ENCODE measurements at places on chromosomes 2 and 18.
A peak's percentile ranks its signal among the peaks of the same experiment; 100 is the strongest.

- DNase-seq: no peak
Observed at GRCh38 chr2:227022608-227023007, 141.4 kb downstream of the COL4A4 start.

DNA sequence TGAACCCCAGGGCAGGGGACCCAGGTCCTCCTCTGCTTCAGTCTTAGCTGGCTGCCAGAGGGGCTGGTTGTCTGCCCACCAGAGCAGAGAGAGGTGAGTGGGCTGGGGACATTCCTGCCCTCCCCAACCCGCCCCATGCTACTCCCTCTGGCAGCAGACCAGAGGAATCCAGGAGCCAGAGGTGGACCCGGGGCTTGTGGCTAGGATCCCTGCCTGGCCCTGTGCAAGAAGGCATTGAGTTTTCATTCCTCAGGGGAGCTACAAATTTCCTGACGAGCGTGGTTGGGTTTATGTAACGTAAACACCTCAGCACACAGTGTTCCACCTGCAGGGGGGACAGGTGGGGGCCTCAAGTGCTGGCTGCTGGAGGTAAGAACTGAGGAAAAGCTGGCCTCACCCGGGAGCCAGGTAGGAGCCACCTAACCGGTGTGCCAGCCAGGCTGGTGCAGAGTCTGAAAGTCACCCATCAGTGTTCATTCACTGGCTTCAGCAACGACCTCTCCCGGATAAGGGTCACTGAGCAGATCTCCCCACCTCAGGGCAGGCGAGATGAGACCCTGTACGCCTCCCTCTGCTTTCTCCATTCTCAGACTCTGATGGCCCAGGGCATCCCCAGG, 246.8 kb downstream of the DYSF start:
- no peak for DNase-seq

DNA sequence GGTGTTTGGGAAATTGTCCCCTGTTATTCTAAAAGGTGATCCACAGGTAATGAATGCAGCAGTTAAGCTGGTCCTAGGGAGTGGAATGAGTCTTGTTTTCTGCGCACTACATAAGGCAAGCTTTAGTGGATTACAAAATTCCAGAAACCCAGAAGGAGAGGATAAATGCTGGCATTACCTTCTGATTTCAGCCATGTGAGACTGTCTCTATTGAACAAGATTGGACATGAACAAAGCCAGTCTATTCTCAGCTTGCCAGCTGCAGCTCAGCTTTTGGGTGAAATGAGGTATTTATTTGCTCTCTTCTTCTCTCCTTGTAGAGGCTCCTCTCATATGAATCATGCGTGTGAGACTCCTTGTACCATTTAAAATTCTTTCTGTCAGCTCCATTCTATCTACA, 944.9 kb downstream of the CNTNAP5 start:
- no peak for DNase-seq

DNA sequence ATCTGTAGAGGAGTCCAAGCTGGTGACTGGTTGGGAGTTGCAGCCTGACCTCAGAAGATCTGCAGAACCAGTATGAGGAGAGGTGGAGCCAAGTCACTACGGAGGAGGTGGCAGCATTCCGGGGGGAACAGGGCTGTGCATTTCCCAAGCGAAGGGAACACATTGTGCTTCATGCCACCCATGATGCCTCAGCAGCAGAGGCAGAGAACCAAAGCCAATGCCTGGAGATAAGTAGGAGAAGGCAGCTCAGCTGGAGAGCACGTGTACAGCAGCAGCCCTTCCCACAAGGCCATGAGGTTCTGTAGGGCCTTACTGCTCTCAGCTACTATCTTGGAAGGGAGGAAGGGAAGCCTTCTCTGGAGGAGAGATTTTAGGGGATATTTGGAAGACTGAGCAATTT, 67.2 kb upstream of the LRPPRC start:
- DNase-seq: peak; percentile 76

GRCh38 chr18:74166386-74166785, 18.1 kb downstream of the TIMM21 start:
- peak; percentile 42 for DNase-seq

DNA sequence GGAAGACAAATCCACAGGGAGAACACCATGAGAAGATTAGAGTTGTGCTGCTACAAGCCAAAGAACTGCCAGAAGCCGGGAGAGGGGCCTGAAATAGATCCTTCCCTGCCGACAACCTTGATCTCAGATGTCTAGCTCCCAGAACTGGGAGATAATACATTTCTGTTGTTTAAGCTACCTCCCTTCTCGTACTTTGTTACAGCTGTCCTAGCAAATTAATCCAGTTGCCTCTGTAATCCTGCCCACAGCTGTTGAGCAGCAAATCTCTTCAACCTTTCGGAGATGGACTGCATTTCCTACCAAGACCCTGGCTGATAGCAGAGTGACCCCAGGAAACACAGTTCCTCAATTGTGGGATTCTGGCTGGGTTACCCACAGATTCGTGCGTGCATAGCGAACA, 2.6 kb upstream of the TBC1D8 start:
- no peak for DNase-seq

DNA sequence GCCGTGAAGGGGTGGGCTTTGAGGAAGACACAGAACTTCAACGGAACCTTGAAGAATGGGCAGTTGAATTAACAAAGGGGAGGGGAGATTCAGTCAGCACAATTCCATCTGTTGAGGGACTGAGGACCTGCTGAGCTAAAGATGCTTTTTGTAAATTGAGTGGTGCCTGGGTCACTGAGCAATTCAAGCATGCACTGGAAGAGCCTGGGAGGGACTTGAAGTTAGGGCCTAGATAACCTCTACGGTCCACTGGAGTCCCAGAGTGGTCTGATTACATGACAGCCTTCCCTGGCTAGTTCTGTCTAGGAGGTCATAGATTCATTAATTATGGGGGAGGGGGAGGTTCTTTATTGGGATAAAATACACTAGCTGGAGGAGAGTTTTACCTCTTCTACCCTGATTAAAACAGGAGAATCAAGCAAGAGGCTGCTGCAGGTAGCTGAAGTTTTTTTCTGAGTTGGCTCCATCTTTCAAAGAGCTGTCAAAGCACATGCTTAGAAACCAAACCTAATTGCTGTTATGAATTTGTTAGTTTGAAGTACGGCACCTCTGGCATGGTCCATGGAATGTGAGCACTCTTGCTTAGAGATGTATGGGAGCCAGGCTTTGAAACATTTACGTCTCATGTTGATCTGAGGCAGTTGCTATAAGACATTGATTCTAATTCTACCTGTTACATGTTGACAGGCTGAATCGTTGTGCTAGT, 290.2 kb downstream of the PRKCE start:
- no peak for DNase-seq

GRCh38 chr18:59040770-59041148, 98.9 kb upstream of the SEC11C start:
- no peak for DNase-seq

DNA sequence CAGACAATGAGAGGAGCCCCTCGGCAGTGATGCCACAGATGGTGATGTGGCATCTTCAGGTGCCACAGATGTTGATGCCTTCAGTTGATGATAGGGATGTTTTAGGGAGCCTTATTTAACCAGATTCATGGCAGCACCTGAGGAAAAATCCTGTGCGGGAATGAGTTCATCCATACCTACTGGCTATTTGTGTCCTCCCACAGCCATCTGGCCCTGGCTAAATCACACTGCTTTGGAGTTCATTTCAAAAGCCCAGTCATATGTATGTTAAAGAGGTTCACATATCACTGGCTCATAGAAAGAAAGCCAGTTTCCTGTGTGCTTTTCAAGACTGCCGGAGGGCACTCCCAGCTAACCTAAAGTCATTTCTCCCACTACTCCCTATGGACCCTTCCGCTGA, 131.3 kb downstream of the MCFD2 start:
- no peak for DNase-seq

- peak; percentile 23 for DNase-seq
Observed at GRCh38 chr18:37476182-37476581, 89.4 kb downstream of the CELF4 start.

GRCh38 chr2:9189901-9190300, 16.7 kb upstream of the ASAP2 start:
- DNase-seq: no peak

DNA sequence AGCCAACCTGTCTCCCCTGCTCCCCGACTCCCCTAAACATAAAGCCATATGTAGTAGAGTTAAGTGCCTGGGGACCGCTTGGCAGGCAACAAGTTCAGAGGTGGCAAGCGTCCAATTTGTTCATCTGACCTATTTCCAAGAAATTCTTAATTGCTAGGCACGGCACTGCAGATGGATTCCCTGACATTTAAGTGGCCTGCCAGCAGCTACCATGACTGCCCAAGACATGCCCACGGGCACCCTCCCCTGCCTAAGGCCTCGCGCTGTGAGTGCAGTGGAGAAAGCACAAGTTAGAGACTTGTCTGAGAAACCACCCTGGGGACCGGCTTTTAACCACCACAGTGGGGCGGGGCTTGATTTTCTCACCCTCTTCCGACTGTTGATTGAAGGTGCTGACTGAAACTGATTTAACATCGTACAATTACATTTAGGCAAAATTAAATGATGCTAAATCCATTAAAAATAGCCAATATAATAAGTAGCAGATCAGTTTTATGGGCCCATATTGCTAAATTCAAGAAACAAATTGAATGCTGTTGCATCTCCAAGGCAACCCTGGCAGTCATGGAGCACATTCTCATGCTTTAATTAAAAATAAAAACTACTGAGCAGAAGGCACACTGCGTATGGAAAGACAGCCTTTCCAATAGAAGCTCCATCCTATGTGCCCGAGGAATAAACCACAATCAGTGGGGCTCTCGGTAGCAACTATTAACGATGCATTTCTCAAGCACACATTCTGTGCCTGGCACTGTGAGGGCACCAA, 163.6 kb upstream of the ACAA2 start:
- no peak for DNase-seq

DNA sequence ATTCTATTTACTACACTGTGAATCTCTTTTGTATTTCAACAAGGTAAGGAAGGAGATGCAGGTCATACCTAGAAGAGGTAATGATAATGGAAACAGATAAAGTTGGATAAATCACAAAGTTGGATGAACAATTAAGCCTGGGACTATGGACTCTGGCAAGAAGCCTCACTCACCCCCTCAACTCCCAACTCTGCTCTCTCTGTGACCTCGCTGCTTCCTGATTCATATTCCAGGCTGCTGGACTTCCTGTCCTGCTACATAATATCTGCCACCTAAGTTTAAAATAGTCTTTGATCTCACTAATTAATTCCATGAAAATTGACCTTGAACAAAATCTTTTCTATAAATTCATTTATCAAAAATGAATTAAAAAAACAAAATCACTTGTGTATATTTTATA, 215.3 kb downstream of the CALCRL start:
- DNase-seq: no peak

DNA sequence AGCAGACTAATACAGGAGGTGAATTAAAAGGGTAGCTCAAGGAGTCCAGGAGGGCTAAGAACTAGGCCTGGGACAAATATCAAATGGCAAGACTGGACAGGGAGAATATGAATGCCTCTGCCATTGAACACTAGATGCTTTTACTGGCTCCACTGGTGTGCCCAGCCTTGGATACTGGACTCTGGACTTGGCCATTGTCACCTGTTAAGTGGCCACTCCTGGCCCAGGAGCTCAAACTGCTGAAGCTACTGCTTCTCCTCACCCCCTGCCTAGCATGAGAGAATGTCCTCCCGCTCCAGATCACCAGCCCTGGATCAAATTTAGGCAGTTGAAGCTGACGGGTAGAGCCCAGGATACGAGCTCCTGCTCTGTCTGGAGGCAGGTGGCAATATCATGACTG, 170.8 kb downstream of the DDX1 start:
- no peak for DNase-seq

GRCh38 chr2:68714866-68715265, 19.7 kb upstream of the ARHGAP25 start:
- DNase-seq: no peak

DNA sequence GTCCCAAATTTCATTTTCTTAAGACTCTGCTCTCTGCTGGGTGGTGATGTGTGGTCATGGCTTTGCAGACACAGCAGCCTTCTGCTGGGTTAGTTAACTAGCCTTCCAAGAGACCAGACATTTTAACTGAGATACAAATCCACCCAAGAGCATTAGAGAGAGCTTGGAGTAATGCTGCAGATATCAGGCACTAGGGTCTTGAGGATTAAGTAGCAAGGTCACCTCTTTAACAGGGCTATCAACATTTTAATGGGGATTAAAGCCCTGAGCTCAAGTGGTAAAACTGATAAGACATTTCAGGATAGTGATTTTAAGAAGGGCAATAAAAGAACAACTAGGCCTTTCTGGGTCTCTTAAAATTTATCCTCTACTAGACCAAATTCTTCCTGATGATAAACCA, 461.2 kb downstream of the MEIS1 start:
- no peak for DNase-seq

- no peak for DNase-seq
Observed at GRCh38 chr2:12762337-12762736, 45.6 kb downstream of the TRIB2 start.

GRCh38 chr2:85275984-85276540, 51.7 kb downstream of the TGOLN2 start:
- no peak for DNase-seq

DNA sequence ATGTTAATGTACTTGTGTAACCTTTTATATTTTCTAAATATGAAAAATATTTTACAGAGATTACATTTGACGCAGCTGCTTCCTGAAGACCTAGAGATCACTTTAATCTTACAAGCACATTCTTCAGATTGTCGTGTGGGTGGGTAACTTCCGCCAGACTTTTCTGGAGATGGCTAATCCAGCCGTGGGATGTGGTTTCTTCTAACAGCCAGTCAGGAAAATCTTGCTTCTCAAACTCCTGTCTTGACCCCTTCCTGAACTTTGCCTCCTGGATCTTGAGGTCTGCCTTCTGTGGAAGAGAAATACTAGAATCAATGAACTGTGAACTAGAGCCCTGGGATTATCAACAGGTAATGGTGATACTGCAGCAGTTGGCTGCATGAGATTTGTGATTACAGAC, 401.6 kb upstream of the TNP1 start:
- no peak for DNase-seq

DNA sequence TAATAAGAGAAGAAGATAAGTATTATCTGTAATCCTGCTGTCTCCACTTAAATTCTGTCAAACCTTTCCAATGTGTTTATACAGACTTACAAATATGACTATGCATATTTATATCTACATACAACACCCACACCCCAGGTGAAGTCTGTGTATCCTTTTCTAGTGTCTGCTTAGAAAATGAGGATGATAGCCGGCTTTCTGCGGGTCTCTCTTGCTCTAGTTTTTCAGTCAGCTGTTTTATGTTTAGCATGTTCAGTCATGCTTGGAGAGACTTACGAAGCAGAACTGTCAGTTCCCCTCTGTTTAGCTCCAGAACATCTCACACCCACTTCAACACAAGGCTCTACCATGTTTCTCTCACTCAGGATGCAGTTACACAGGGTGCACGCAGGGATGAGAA, 137.3 kb upstream of the NFATC1 start:
- no peak for DNase-seq

DNA sequence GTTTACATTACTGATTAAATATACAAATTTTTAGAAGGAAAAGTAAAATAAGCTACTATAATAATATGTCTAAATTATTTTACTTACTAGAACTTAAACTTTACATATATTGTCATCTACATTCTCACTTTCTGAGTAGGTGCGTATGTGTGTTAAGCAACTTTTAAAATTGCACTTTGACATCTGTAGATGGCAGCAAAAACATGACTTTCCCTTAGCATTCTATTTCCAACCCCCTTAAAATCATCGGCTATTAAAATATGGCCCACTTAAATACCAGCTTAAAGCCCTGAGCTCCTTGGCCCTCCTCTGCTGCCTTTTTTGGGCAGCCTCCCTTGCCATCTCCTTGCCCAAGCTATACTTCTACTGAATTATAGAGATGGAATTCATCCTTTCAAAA, 78.0 kb downstream of the UPP2 start:
- no peak for DNase-seq

GRCh38 chr2:101474731-101475384, at the start of gene RFX8:
Gene RFX8, minus strand, starts transcription at chr2:101475112. Its CDS starts 8,264 bp downstream, at chr2:101466848.
- no peak for DNase-seq
